ENCODE measurements at places on chromosomes 1 and 21.

DNA sequence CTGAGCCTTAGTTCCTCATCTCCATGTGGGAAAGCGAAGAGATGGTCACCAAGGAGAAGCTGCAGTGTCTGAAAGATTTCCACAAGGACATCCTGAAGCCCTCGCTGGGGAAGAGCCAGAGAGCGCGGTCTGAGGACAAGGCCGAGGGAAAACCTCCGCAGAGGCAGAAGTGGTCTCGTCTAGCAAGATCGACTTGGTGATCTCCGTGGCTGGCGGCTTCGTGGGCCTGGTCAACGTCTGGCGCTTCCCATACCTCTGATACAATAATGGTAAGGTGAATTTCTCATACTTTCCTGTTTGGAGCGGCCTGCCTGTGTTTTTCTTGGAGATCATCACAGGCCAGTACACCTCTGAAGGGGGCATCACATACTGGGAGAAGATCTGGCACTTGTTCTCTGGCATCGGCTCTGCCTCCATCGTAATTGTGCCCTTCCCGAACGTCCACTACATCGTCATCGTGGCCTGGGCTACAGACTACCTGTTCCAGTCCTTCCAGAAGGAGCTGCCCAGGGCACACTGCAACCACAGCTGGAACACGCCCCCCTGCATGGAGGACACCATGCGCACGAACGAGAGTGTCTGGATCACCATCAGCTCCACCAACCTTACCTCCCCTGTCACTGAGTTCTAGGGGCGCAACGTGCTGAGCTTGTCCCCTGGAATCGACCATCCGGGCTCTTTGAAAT, 841.1 kb upstream of the TMPRSS15 start:
- DNase-seq, result no peak

- peak; percentile 64 for DNase-seq
Measured at GRCh38 chr1:27136998-27137542, 17.9 kb downstream of the SLC9A1 start.

GRCh38 chr1:85264150-85264549, 4.7 kb upstream of the C1orf52 start:
- DNase-seq, result no peak

GRCh38 chr1:25392841-25393240, 27.8 kb downstream of the RHCE start:
- no peak for DNase-seq

GRCh38 chr1:167081594-167082156, 8.5 kb downstream of the GPA33 start:
- DNase-seq, result no peak

DNA sequence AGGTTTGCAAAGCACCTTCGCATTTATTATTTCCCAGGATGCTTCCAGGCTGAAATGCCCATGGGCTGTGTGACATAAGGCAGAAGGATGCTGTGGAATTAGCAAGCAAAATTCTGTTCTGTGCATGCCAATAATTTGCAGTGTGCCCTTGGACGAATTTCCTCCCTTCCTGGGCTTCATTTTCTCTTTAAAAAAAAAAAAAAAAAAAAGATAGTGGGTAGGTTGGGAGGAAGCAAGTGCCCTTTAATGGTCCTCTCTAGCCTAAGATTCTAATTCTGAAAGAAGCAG, 2.5 kb upstream of the ID3 start:
- DNase-seq, result no peak

GRCh38 chr21:43297391-43297981, 128.7 kb downstream of the CRYAA start:
- DNase-seq, result no peak

DNA sequence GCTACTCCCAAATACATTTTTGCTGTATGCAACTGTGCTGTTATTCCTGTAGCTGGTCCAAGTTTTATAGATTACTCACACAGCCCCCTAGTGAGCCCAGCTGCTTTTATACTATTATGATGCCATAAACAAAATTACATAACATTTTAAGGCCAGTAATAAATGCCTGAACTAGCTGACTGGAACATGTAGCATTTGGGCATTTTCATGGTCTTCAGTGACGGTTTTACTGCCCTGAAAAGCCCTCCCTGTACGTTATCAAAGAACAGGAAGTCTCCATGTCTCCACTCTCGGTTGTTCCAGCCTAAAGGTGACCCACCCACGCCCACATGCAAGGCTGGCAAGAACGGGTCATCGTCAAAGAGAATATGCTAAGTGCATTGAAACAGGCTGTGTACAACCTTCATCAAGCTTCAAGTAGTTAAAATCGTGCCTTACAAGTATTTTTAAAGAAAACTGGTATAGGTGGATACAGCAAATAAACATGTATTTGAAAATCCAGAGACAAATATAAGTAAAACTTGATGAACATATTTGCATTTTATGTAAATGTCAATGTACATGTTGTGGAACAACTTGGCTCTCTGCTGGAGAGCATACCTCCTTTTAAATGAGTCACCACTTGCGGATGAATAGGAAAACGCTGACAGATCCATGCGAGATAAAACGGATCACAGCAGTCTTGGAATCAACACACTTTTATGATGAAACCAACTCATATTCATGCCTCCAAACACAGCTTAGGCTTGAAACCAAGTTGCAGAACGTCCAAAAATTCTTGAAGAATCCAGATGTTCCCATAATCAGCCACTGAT, 520.5 kb downstream of the SMYD3 start:
- no peak for DNase-seq

DNA sequence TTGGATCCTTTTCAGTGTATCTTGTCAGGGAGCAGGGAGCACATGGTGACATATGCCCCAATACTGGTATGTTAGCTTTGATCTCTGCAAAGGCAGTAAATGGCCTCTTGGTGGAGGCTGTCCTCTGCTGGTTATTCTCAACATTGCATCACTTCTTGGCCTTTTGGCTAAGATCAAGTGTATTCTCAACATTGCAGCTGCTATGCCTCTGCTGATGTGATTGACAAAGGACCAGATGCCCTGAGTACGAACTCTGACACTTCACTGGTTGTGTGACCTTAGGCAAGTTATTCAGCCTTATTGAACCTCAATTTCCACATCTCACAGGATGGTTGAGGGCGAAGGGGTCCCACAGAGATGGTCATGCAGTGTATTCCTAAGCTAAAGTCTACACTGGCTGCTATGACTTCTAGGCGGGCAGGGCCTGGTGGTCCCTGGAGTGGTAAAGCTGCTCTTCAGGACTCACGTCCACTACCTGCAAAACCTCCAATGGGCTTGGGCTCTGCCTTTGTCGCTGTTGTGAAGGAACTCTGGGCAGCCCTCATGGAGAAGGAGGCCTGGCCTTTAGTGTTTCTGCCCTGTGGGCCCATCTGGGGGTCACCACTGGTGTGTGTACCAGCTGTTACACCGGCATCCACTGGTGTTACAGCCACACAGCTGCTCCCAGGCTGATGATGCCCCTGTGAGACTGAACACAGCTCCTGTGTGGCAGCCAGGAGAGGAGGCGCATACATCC, 64.8 kb downstream of the DNTTIP2 start:
- DNase-seq, result peak; percentile 8

DNA sequence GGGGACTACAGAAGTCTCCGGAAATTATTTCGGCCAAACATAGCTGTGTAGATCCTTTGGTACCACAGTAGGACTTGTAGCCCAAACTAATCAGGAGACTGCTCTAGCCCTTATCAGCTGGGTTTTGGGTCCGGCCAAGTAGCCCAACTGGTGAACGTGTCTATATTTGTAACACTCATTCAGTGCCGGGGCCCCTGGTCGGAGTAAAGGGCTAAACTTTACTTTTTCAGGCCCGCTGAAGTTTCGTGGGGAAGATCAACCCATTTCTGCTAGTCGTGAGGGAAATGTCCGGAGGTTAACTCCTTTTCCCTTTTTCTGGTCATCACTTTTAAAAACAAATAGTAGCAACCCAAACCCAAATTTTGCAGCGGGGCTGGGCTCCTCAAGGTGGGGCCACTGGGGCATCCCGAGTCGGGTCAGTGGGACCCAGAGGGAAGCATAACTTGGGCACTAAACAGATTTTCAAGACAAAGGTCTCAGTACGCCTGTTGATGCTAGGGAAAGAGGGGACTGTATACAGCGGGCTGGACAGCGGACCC, 1.7 kb downstream of the LHX9 start:
- DNase-seq, result no peak

GRCh38 chr1:20850021-20850420, 62.9 kb upstream of the HP1BP3 start:
- DNase-seq, result no peak

DNA sequence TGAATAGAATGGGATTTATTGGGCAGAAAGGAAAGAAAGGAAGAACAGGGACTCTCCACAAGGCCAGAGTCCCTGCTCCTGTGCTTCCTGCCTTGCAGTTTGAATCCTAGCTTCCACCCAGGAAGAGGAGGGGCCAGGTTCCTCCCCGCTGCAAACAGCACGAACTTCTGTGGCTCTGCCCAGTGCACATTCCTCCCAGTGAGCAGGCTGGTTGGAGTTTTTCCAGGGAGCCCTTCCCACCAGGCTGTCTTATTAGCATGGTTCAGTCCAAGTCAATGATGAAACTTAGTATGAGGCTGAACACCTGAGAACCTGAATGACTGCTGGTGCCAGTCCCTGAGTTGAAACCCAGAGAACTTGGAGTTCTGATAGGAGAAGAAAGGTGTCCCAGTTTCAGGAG, 247.2 kb downstream of the DUSP10 start:
- DNase-seq, result no peak

DNA sequence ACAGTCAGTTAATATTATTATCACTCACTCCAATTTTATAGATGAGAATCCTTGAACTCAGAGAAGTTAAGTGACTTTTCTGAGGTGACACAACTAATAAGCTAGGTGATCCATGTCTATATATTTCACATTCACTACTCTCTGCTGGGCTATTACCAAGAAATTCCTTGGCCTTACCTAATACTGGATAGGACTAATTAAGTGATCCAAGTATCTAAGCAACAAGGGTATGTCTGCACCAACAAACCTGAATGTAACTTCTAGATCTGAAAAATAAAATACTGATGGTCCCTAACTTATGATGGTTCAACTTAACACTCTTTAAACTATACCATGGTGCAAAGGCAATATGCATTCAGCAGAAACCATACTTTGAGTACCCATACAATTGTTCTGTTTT, 14.8 kb upstream of the CASQ2 start:
- no peak for DNase-seq
